Adrenal gland (tissue), 19 donors: ENCODE measurements at places on chromosomes 2 and 18. TPM values are rescaled to one million over a fixed set of nuclear protein-coding genes. Genes with fewer than 3 reads are reported as not detected.

GRCh38 chr18:25853691-25854433 lies 236.6 kb downstream of the SS18 start:
- DNase-seq, result no peak

- DNase-seq, result peak; percentile 18
These were observed 96.5 kb downstream of the PTGR3 start for GRCh38 chr18:75112186-75113096.

- no peak for DNase-seq
These were observed 123.6 kb upstream of the STK17B start for GRCh38 chr2:196295005-196295404.

- no peak for DNase-seq
These were observed 479.7 kb upstream of the RAB6C start for GRCh38 chr2:129499747-129500146.

GRCh38 chr2:26740890-26741302 lies 23.2 kb upstream of the SLC35F6 start:
- peak; percentile 15 for DNase-seq

DNA sequence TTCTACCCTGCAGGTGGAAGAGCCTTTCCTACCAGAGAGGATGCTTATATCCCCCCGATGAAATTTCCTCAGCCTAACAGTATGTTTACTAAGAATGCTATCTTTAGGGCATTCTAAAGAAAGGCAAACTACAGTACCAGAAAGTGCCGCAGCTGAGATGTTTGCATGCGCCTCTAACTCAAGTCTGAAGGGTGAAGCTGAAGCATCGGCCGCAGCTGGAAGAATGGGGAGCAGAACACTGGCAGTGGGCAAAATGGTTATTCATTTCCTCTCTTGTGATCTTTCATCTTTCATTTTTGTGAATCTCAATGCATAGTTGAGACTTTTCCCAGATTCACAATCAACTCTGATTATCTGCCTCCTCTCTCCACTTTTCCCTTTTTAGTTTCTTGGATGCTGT lies 648.2 kb upstream of the ZEB2 start:
- DNase-seq, result no peak

- DNase-seq, result no peak
These were observed 744 bp downstream of the POU3F3 start for GRCh38 chr2:104854498-104855220.

DNA sequence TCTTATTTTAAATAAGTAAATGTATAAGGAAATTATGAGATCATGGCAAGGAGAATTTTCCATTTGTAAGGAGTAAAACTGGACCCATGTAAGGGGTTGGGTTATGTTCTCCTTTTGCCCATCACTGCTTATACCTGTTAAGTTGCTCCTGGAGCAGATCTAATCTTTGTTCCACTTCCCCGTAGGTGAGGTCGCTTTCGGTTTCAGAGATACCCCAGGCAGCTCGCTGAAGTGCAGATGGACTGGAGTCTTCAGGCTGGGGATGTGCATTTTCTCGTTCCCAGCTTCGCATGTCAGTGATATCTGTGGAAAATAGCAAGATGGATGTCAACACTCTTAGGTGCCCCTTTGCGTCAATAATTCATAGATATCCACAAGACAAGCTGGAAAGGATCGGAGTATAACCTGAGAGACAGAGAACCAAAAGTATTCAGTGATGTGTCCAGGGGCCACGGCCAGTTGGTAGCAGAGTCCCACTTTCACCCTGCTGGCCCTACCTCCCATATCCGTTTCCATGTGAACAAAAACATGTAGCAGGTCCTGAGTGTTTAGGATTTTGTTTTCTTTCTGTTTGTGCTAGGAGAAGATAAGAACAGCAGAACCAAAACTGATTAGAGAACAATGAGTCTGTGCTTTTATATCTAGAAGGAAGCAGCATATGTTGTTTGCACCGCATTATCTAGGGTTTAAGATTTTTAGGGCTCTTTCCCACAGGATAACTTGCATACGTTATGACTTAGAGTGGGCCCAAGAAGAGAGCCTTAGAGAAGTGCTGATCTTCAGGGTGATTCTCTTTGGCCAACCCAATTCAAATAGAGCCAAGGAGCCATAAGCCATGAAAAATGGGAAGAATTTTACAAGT lies 36.0 kb downstream of the GCA start:
- no peak for DNase-seq

- DNase-seq, result no peak
These were observed 496.1 kb upstream of the MYT1L start for GRCh38 chr2:2827046-2827636.

DNA sequence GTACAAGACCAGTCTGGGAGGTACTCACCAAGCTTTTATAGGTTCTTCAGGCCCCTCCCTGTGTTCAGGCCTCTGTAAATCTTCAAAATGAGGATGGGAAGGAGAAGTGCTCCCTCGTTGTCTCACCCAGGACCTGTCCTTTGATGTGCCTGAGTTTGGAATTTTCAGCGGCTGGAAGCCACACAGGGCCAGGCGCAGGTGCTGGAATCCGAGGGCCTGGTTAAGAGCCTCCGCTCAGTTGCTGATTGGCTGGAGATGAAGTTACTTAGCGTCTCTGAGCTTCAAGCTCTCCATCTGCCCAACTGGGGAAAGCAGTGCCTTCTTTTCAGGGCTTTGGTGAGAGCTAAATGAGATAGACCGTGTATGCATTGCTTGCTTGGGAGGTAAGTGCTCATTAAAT lies 30.0 kb downstream of the HJURP start:
- DNase-seq, result no peak

GRCh38 chr2:173568054-173568453 lies 213.4 kb downstream of the CDCA7 start:
- no peak for DNase-seq

GRCh38 chr2:239607517-239608191 lies 206.8 kb upstream of the HDAC4 start:
- no peak for DNase-seq

DNA sequence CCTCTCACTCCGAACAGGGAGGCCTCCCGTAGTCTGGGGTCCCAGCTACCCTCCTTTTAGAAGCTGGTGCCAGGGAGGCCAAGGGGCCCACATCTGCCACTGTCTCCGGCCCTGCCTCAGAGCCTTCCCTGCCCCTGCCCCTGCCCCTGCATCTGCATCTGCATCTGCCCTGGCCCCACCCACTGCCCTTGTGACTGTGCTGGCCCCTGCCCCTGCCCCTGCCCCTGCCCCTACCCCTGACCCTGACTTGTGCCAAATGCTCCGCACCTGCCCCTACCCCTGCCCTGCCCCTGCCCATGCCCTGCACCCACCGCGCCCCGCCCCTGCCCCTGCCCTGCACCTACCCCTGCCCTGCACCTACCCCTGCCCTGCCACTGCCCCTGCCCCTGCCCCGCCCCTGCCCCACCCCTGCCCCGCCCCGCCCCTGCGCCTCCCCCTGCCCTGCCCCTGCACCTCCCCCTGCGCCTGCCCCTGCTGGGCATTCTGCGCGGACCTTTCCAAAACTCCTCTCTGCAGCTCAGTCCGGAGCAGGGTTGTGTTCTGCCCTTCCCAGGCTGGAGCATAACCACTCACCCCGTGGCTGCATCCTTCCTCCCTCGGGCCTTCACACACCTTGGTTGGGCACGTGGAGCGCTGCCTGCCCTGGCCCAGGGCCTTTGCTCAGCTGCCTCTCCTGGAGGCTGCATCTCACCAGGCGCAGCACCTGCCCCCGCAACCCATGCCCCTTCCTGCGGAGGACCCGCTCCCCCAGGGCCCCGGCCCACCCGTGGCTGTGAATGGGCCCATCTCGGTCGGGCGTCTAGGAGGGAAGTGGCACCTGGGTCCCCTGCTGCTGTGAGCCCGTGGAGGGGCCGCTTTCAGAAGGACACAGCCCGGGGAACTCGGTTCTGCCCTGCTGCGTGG lies 5.4 kb downstream of the SNTG2 start:
- no peak for DNase-seq

- DNase-seq, result no peak
These were observed 102.7 kb downstream of the SH3BP4 start for GRCh38 chr2:235054475-235054874.

DNA sequence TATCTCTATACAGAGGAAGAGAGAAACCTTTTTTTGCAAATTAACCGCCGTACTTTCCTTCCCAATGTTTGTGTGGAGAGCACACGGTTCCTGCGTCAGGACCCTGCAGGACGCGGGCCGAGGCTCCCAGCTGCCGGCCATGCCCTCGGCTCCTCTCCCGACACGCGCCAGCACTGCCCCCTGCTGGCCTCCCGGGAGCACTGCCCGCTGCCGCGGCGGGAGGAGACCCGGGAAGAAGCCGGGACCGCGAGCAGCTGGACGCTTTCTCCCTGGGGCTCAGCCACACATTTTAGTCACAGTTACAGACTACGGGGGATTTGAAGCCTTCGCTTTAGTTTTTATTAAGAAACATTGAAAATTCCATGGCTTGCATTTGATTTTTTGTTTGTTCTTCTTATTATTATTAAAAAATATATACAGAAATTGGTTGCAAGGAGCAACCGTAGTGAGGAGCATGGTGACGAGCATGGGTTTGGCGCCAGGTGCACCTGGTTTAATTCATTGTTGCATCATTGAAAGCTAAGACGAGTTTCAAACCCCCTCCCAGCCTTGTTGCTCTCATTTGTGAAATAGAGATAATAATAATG lies 401.2 kb downstream of the GALR1 start:
- DNase-seq, result peak; percentile 71

GRCh38 chr2:207133458-207133819 lies 32.3 kb downstream of the KLF7 start:
- no peak for DNase-seq

DNA sequence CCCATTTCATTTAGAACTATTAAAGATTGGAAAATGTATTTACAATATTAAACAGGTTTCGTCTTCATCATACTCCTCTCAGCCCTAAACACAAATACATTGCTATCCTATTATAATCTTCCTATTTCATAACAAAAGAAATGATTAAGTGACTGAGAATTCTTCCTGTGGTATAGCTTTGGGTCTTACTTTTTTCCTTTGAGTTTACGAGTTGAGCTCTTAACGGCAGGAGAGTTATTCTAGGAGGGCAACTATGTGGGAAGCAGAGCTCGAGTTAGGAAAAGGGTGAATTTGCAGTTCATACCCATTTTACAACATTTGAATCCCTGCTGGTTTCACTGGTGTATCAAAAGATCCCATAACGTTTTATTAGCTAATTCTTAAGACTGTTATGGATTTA lies 105.0 kb downstream of the FIGN start:
- DNase-seq, result no peak

- no peak for DNase-seq
These were observed 80.8 kb downstream of the RHBDD1 start for GRCh38 chr2:226916669-226917068.

DNA sequence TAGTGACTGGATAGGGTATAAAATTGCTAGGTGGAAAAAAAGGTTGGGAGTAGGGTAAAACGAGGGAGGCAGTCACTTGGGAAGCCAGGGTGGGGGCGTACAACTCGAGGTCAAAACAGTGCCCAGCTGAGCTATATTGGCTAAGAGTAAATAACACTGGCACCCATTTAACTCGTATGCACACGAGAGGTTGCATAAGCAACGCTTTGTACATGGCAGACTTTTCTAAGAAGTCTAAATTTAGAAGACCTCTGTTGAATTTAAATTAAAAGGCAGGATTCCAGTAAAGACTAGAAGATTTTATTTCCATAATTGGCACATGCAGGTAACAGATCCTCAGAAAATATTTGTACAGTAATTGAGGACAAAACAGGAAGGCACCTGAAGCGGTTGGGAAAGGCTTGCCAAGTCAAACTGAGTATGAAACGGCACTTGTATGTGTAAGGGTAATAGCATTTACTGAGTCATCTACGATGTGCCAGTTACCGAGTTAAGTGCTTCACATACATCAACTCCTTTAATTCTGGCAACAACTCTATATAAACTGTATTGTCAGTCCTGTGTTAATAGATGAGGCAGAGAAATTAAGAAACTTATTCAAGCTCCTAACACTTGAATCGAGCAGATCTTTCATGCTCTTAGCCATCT lies 1.4 kb upstream of the MALT1 start:
- no peak for DNase-seq

DNA sequence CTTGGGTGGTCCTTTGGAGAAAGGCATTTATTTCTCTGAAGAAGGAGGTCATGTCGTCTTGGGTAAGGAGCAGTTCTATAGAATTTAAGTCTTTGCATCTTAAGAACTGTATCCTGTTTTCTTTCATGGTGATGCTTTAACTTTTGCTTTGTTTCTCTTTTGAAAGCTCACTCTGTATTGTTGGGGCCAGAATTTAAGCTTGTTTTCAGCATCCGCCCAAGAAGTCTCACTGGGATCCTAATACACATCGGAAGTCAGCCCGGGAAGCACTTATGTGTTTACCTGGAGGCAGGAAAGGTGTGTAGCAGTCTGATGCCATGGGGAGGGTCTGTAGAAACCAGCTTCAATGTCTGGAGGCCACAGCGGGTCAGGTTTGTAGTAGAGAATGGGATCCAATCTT lies 64.7 kb upstream of the TTC39C start:
- no peak for DNase-seq

- DNase-seq, result no peak
These were observed 35.9 kb downstream of the ZNF385B start for GRCh38 chr2:179825494-179825893.

- DNase-seq, result no peak
These were observed 204.5 kb downstream of the KIAA1328 start for GRCh38 chr18:37033419-37033818.

DNA sequence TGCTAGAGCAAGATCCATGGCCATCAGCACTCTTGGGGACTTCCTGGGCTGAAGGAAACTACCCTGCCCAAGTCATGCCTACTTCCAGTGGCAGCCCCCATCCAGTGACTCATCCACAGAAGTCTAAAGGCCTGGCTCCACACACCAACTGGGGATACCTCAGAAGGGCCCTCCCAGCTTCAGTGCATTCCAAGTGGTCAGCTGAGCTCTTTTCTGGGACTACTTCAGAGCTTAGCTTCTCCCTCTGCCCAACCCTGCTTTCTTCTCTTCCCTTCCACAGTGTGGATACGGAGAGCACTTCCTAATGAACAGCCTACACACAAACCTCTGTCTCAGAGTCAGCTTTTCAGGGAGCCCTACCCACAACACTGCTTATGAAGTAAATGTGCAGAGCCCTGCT lies 66.5 kb downstream of the CLHC1 start:
- no peak for DNase-seq

- no peak for DNase-seq
These were observed 20.1 kb downstream of the PAX8 start for GRCh38 chr2:113258471-113259147.

DNA sequence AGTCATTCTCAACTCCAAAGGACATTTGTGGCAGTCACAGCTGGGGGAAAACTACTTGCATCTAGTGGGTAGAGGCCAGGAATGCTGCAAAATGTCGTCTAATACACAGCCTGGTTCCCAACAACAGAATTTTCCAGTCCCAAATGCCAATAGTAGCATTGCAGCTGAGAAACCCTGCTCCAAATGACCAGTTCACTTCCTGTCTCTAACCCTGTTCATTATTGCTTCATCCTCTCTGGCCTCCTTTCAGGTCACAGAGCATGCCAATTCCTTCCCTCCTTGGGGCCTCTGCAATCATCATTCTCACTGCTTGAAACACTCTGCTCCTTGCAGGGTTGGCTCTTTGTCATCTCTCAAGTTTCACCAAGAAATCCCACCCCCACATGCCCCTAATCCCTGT lies 139.1 kb downstream of the IRS1 start:
- peak; percentile 74 for DNase-seq

- no peak for DNase-seq
These were observed 7.7 kb upstream of the STK39 start for GRCh38 chr2:168255103-168255502.

The AGXT gene
- 0.67 TPM for total RNA-seq

The MOGAT1 gene
- total RNA-seq, result not detected

The MATN3 gene
- not detected for total RNA-seq

The CGREF1 gene
- 0.83 TPM for total RNA-seq

The NT5C1B gene
- not detected for total RNA-seq

The EPB41L3 gene
- 178 TPM for total RNA-seq

The REG1B gene
- not detected for total RNA-seq

The PLCD4 gene
- total RNA-seq, result 1.3 TPM

The ALKAL2 gene
- 59.0 TPM for total RNA-seq

The NOTO gene
- not detected for total RNA-seq

The POTEI gene
- not detected for total RNA-seq

The SAG gene
- not detected for total RNA-seq

The GALR1 gene
- not detected for total RNA-seq
